ENCODE measurements at places on chromosomes 16 and 17.

DNA sequence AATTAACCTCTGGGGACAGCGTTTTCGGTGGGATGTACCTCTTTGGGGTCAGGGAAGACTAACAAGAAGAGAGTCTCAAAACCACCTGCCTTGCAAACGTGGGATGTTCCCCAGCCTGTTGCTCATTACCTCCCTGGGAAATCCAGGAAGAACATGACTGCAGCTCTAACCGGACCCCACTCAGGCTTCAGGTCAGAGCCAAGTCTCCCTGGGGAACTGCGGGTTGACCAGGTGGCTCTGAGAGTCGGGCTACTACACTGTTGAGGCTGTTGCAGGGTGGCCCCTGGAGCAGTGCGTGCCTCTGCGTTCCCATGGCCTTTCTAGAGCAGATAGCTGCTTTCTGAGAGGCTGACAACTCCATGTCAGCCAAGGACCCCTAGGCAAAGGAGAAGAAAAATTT, 309.1 kb downstream of the FOXL1 start:
- DNase-seq, result no peak

- DNase-seq, result no peak
Measured at GRCh38 chr17:62630365-62631085, 3.1 kb downstream of the MRC2 start.

DNA sequence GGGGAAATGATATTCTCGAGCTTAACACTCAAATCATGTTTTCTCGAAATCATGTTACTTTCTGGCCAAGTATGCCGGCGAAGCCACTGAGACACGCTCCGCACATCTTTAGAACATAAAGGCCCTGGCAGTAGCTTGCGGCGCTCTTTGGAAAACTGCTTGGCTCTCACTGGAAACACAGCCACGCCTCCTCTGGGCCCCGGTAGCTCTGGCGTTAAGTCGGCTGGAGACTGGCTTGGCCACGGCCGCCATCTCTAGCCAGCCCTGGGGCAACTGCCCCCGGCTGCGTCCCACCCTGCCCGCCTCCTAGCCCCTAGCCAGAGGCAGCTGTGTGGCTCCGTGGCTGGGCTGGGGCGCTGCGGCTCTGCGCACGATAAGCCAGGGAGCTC, 9.2 kb upstream of the BAIAP2 start:
- DNase-seq, result no peak

DNA sequence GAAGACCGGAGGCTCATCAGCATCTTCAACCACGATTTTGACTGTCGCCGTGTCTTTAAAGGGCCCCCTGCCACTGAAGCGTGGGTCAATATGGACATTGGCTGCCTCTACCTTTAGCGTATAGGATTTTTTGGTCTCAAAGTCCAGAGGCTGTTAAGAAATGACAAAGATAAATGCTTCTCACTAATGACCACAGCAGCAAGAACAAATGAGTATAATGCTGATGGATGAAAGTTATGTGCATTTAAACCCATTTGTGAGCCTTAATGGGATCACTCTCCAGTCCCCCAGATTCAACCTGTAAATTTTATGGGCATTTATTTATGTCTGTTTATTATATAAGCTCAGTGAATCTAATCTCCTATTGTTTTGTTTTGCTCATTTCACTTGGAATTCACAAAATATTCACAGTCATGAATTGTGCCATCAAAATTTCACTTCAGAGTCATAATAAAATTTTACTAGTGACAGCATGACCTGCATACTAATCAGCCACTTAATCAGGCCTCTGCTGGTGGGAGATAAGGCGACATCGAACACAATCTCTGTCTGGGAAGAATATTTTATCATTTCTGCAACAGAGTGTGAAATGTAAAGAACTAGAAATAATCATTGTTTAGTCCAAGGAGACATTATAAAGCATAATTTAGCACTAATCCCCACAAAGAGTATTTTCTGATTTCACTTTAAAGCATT, 218.5 kb downstream of the CDH8 start:
- DNase-seq, result no peak

- no peak for DNase-seq
Measured at GRCh38 chr17:18185832-18186626, 2.4 kb downstream of the ALKBH5 start.

DNA sequence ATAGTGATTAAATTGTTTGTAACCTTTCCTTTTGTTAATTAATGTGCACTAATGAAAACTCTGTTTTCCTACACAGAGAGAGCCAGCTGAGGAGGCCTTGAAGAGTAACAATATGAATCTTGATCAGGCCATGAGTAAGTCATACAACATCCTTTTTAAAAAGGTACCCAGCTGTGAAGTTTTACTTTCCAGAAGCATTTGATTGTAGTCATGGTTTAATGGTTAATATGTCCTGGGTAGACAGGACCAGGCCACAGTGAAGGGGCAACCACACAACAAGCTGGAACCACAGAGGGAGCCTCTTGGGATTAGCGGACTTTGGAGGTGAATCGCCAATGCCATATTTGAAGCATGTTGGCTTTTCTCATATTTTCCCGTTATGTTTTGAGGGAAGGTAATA, 55.6 kb downstream of the TMC6 start:
- no peak for DNase-seq

DNA sequence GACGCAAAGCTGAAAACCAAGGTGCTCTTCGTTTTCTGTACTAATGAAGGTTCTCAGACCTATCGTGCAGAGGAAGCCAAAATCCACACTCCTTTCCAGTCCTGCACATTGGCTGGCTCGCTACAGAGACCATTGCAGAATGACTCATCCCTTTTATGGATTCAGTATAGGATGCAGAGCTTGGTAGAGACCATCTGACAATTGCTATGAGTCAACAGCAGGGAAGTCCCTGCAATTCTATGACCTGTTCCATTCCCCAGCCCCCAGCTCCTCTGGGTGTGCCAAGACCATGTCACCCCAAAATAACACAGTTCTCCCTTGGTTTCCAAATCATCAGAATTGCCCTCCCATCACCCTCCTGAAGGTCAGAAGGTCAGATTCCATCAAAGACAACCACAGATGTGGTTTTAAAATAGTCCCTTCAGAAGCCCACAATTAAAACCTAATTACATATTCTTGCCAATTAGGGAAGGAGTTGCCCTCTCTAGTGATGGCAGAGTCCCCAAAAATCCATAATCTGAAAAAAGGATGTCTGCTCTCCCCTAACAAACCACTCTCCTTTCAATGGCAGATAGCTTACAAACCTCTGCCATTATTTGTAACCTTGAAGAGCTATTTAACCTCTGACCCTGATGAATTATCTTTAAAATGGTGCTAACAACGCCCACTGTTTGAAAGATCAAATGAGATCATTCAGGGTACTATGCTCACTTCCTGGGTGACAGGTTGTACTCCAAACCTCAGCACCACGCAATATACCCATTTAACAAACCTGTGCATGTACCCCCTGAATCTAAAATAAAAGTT, 108.2 kb upstream of the RBBP6 start:
- no peak for DNase-seq

GRCh38 chr17:39719563-39720355, 10.6 kb downstream of the MIEN1 start:
- DNase-seq, result no peak

DNA sequence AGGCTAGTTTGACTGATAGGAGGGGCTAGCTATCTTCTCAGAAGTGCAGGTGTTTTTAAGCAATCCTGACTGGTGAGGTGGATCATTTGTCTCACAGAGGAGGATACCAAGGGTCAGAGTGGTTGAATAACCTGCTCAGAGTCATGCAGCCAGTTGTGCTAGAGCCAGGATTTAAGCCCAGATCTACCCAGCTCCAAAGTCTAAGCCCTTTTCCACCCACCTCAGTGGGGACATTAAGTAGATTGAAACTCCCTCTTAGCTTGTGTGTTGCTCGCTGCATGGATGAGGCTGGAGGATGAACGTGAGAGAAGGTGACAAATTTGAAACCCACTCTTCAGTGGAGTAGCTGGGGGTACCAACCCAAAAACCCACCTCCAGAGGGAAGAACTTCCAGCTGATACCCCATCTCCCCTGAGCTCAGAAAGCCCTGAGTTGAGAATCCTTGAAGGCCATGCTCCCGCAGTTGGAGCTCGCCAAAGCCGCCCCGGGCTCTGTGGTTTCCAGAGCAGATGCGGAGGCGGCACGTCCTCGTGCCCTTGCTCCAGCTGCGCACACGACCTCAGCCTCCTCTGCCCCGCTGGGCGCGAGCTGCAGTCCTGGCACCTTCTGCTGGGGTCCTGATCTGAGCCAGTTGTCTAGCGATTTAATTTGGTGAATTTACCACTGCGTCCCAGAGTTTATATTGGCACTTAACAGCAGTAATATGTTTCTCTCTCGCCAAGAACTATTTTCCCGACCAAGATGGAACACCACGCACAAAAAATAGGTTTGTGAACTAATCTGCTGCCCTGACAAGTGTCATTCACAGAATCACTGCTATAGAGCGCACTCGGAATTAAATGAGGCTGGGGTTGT, 159.5 kb downstream of the CCDC182 start:
- DNase-seq, result no peak

GRCh38 chr17:9284884-9285283, 263.6 kb downstream of the NTN1 start:
- no peak for DNase-seq

GRCh38 chr16:1474082-1474795, 589 bp downstream of the CLCN7 start:
- DNase-seq, result no peak

GRCh38 chr17:64005734-64006167, 7.6 kb downstream of the PRR29 start:
- no peak for DNase-seq

GRCh38 chr16:54283725-54284318, 2.8 kb downstream of the IRX3 start:
- DNase-seq, result no peak

- no peak for DNase-seq
Measured at GRCh38 chr17:2745317-2746037, 4.0 kb downstream of the CCDC92B start.

GRCh38 chr16:86960266-86960665, 356.9 kb downstream of the C16orf95 start:
- DNase-seq, result no peak

DNA sequence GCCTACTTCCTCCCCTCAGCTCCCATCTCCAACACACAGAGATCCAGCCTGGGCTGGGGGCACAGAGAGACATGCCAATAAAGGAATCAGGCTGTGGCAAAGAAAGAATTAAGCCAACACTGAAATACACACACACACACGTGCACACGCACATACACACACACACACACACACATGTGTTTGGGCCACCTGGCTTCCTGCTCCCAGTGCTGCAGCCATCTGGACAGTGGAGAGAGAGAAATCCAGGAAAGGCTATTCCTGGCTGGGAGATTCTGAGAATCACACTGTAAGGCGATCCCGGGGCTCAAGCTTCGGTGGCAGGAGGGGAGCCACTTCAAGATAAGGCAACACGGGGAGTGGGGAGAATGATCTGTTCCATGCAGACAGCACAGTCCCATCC, 72.4 kb downstream of the NOG start:
- no peak for DNase-seq

GRCh38 chr16:1157639-1158455, 4.9 kb downstream of the CACNA1H start:
- no peak for DNase-seq

DNA sequence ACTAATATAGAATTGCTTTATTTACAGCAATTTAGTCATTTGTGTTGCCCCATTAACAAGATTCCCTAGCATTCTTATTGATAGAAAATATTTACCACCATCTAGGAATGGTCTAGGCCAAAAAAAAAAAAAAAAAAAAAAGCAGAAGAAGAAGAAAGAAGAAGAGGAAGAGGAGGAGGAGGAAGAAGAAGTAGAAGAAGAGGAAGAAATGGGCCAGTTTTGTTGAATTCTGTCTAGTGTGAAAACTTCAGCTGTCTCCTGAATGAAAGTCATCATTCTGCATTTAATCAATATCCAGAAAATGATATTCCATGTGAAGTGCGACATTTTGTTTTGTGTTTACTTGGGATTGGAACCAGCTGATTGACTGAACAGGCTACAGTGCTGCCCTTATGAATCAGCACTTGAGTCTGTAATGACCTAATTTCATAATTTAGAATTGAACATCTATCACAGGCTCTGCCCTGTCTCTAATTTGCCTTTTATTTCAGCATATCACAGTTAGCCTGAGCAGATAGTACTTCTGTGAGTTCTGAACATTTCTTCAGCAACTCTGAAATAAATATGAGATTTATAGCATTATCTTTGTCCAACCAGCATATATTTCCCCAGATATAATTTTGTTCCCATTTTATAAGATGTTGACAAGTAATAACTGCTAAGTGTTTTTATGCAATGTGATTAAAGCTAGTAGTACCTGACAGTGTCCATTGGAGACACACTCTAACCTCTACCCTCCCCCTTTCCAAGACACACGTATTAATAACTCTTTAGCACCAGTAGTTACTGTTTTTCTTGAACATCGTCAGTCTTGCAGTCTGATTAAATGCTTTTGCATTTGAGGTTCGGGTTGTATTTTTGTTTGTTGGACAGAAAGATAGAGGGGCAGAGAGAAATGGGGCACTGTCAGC, 5.9 kb downstream of the ANKFN1 start:
- no peak for DNase-seq

GRCh38 chr16:12625716-12626115, 178.0 kb downstream of the CPPED1 start:
- DNase-seq, result no peak

DNA sequence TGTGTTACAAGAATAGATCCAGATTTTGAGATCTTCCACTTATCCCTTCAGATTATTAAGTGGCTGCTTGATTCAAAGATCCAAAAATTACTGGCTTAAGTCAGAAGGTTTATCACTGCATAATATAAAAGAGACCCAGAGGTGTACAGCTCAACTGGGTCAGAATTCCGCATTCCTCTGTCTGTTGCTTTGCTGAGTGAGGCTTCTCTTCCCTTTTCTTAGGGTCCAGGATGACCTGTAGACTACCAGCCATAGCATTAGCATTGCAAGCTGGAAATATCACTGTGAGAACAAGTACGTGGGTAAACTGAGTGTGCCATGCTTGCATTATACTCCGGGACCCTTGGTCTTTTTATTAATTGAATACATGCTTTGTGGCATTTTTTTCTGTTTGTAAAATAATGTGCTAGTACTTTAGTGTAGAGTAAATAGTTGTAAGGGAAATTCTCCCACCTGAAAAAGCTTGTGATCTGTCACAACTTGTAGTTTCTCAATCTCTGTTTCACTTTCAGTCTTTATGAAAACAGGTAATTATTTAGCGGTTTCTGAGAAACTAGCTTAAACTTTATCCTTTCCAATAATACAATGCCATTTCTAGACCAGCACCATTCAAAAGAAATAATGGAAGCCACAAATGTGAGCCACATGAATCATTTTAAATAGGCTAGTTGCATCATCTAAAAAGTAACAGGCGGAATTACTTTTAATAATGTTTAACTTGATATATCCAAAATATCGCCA, 61.6 kb downstream of the TNRC6C start:
- DNase-seq, result no peak

GRCh38 chr16:17926461-17926860, 410.1 kb downstream of the NPIPA8 start:
- no peak for DNase-seq

GRCh38 chr17:14514973-14515372, 214.1 kb downstream of the HS3ST3B1 start:
- no peak for DNase-seq

GRCh38 chr17:68684949-68685357, 83.8 kb upstream of the FAM20A start:
- DNase-seq, result no peak
